ENCODE measurements at places on chromosomes 2 and 18.

- DNase-seq, result no peak
Observed at GRCh38 chr2:1648241-1649102, 95.8 kb downstream of the PXDN start.

DNA sequence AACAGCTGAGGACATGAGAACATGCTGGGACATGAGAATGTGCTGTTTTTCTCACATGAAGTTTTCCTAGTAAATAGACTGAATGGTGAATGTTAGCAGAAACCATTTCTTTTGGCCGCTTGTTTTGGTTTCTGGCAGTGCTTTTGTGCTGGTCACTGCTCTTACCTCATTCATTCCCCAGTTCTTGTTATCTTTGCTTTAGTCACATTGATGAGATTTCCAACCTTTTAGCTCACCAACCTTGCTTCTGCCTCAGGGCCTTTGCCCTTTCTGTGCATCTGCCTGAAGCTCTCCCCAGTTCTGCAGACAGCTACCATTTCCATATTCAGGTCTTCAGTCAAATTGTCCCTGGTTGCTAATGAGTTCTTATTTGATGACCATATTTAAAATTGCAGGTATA is 91.6 kb downstream of the PTPRM start:
- no peak for DNase-seq

DNA sequence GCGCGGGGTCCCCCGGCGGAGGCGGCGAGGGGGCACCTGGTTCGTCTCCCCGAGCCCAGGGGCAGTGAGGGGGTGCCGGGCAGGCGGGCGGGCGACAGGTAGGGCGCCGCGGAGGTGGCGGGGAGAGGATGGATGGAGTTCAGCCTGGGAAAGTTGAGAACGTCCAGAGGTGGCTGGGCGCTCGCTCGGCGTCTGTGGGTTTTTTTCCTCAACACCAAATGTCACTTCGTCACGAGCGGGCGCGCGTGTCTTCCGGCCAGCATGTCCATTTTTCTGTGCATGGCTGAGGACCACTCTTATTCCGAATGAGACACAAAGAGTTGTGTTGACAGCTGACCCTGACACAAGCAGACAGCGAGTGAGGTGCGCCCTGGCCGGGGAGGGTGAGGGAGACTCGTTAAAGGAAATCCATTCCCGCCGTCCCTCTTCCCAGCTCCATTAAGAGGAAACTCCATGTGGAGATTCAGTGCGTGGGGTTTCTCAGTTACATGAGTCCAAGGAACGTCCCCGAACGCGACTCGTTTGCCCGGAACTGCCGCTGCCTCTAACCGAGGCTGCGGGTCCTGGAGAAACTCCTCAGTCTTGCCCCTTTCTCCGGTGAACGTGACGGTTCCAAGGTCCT is 859 bp downstream of the GREB1L start:
- DNase-seq, result peak; percentile 30

DNA sequence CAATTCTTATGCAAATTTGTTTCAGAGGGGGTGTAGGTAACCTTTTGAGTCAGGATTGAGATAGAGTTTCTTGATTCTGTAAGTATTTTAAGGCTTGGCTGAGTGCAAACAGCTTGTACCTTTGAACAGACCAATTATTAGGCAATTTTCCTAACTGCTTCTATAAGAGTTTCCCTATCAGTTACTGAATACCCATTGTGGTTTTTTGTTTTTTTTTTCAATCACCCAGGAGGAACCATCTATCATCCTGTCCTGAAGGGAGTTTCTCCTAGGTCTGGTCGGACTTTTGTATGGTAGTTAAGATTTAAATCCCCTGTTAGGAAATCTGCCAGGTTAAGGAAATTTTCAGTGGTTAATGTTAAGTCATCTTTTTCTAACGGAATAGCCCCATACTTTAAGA is 319.4 kb upstream of the SLC39A10 start:
- no peak for DNase-seq

DNA sequence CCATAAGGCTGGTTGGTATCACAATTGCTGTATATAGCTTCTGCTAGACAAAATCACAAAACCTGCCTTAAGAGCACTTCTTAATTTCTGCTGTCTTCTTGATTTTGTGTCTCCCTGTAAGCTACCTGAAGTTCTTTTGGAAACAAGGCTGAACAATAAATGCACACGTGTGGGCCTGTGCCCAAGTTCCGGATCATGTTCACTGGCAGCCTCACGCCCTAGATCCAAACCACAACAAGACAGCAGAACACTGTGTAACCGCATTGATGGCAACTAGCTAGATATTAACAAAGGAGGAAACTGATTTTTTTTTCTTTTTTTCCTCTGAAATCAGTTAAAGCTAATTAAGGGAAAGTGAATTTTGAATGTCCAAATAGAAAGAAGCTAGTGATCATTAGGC is 81.5 kb upstream of the LYPD6B start:
- no peak for DNase-seq

DNA sequence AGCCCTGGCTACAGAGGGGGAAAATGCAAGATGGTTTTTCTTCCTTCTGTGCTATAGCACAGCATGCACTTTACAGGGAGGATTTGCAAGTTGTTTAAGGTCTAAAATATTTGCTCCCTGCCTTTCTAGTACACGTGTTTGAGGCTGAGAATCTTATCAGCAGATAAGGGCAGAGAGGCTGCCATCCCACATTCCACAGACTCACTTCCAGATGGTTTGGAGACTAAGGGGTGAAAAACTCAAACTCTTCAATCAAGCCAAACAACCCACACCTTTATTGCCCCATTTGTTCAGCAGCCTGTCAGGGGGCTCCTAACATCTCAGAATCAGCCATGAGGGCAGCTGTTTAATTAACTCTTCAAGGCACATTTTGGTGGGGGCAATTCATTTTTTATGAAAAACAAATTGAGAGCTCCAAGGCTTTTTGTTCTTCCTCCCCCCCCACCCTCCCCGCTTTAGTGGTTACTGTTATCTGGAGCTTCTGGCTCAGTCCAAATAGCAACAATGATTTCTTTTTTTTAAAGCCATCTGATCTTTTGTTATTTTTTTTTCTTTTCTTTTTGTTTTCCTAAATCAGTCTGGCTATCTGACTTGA is 242.6 kb upstream of the NT5C1B start:
- DNase-seq, result peak; percentile 7
